ENCODE measurements at places on chromosomes 16 and 17. TPM values are rescaled to one million over a fixed set of nuclear protein-coding genes. Genes with fewer than 3 reads are reported as not detected.

- no peak overlapping the region for H3K27ac ChIP-seq
- no peaks in the 10 kb centered on the region for H3K27me3 ChIP-seq
- peaks cover 3% of the 10 kb centered on the region for H3K4me1 ChIP-seq
- H3K36me3 ChIP-seq, result no peaks in the 10 kb centered on the region
These were observed 20.5 kb upstream of the ZNF652 start for GRCh38 chr17:49382556-49382955.

- H3K27me3 ChIP-seq, result peaks cover 3% of the 10 kb centered on the region
- H3K4me1 ChIP-seq, result no peaks in the 10 kb centered on the region
These were observed 473.6 kb upstream of the ASIC2 start for GRCh38 chr17:33766721-33767120.

- H3K27ac ChIP-seq, result no peak overlapping the region
- no peak overlapping the region for H3K4me3 ChIP-seq
- H3K4me1 ChIP-seq, result no peaks in the 10 kb centered on the region
- H3K27me3 ChIP-seq, result peaks cover 22% of the 10 kb centered on the region
- H3K36me3 ChIP-seq, result no peaks in the 10 kb centered on the region
These were observed 8.7 kb upstream of the CAVIN1 start for GRCh38 chr17:42431758-42432161.

DNA sequence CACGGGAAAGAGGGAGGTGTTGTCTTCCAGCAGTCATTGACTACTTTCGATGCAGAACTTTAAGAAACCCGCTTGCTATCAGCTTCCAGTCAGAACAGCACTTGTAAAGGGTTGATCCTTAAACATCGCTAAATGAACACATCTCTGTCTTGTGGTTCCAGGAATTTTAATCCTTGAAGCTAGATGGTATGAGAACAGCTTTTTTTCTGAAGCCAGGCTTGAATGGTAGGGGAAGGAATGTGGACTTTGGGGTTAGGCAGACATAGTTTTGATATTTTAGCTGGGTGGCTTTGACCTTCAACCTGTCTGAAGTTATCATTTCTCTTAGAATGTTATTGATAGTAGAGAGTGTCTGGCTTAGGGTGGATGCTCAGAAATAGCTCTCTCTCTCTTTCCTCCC, 81.1 kb downstream of the RGS9 start:
- no peaks in the 10 kb centered on the region for H3K36me3 ChIP-seq
- no peak overlapping the region for H3K27ac ChIP-seq
- no peaks in the 10 kb centered on the region for H3K4me1 ChIP-seq
- H3K4me3 ChIP-seq, result no peak overlapping the region
- DNase-seq, result no peak

DNA sequence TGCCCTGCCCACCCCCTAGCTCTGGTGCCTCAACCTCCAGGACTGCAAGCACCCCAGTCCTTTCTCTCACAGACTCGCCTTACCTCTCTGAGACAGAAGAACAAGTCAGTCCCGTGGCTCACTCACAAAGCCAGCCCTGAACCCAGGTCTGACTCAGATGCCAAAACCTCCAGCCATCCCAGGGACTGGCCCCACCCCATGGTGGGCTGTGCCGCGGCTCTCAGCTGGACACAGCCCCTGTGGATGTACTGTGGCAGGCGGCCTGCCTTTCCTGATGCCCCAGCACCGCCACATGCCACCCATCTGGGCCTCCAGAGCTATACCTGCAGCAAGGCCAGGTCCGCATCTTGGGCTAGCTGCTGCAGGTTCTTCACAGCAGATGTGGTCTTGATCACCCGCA, 19.8 kb downstream of the MPG start:
- H3K27me3 ChIP-seq, result no peaks in the 10 kb centered on the region
- peaks cover 2% of the 10 kb centered on the region for H3K36me3 ChIP-seq
- H3K4me1 ChIP-seq, result no peaks in the 10 kb centered on the region
- no peak overlapping the region for H3K27ac ChIP-seq
- DNase-seq, result no peak

Gene NUP93
- total RNA-seq, result 57.4 TPM

Gene KRT33B
- not detected for total RNA-seq

Measured in T-cell (primary cell).